ENCODE measurements at places on chromosomes 16 and 17.

GRCh38 chr16:55240888-55241287 lies 83.1 kb upstream of the IRX6 start:
- DNase-seq = no peak

GRCh38 chr16:81431554-81432353 lies 12.9 kb upstream of the CMIP start:
- no peak for DNase-seq

GRCh38 chr16:27305839-27306442 lies 7.8 kb upstream of the IL4R start:
- no peak for DNase-seq

GRCh38 chr16:10610499-10611184 lies 30.2 kb upstream of the EMP2 start:
- DNase-seq = no peak

GRCh38 chr17:46795379-46795952 lies 23.0 kb downstream of the WNT3 start:
- DNase-seq = no peak

GRCh38 chr16:85190572-85190971 lies 78.3 kb upstream of the CIBAR2 start:
- no peak for DNase-seq

DNA sequence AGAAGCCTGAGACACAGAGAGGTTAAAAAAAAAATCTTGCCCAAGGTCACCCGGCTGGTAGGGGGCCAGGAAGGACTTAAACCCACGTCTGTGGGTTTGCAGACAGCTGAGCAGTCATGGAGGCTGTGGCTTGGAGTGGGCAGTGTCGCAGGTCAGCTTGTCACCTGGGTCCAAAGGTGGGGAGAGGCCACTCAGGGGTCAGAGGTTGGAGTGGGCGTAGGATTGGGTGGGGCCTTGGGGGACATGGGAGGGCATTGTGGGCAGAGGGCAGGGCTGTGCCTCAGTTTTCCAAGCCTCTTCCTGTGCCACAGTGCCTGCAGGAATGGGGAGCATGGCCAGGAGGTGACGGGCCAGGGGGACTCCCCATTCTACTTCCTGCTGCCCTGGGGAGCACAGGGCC lies 2.0 kb upstream of the NDRG4 start:
- no peak for DNase-seq

- no peak for DNase-seq
Observed at GRCh38 chr17:77496831-77497577, 356.2 kb downstream of the SEC14L1 start.

- DNase-seq = no peak
Observed at GRCh38 chr17:37388266-37388665, 12.5 kb downstream of the C17orf78 start.

All from cerebellar nuclear complex (tissue), 1 donor.